PC-3 (cell line): ENCODE measurements at places on chromosomes 2 and 18. TPM values are rescaled to one million over a fixed set of nuclear protein-coding genes. Genes with fewer than 3 reads are reported as not detected.

DNA sequence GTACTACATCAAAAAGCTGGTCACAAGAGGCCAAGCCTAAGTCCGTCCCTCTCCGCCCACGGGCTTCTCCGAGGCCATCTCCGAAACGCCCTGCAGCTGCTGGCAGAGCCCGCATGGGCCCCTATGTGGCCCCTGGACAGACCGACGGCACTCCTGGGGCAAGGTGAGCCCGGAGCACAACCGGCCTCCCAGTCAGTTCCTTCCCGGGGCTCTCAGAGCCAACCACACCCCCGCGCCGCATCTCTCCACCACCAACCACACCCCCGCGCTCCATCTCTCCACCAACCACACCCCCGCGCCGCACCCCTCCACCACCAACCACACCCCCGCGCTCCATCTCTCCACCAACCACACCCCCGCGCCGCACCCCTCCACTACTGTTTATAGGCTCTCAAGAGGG lies 93.5 kb downstream of the ZNF516 start:
- DNase-seq: no peak

The RNF152 gene
- 2.0 and 2.8 TPM in 2 replicates for total RNA-seq

DNA sequence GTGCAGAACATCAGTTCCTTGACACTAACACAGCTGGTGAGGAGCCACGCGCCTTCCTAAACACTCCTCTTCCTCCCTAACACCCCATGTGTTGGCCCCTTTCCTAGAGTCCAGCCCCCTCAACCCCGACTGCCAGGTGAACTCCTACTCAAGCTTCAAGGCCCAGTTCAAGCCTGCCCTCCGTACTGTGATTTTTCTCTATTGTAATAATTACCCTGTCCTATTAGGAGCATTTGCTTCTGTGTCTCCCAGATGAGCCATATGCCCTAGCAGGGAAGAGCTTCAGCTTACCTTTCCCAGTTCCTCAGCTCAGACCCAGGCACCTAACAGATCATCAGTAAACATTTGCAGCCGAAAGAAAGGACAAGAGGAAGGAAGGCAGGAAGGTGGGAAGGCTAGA lies 130.6 kb upstream of the SALL3 start:
- no peak for DNase-seq

- DNase-seq: no peak
Measured at GRCh38 chr18:35467624-35468016, 30.1 kb downstream of the INO80C start.

The INO80C gene
- total RNA-seq: 6.8 and 16.1 TPM in 2 replicates
